ENCODE measurements at places on chromosomes 11 and 22.

GRCh38 chr11:28228196-28228895 lies 120.2 kb downstream of the METTL15 start:
- no peak for DNase-seq

DNA sequence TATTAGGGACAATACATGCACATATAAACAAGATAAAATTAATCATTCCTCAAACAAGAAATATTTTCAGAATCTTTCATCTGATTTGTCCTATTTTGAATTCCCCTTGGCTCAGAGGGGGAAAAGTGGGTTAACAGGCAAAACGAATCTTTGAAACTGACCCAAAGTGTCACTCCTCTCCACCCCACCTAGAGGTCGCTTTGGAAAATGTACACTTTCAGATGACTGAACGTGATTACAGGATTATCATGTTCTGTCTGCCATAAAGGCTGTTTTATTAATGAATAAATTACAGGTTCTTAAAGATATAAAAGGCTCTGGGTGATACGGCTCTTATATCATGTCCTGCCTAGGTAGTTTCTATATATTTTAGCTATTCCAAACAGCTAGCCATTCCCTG lies 1735.0 kb downstream of the LRRC4C start:
- no peak for DNase-seq

DNA sequence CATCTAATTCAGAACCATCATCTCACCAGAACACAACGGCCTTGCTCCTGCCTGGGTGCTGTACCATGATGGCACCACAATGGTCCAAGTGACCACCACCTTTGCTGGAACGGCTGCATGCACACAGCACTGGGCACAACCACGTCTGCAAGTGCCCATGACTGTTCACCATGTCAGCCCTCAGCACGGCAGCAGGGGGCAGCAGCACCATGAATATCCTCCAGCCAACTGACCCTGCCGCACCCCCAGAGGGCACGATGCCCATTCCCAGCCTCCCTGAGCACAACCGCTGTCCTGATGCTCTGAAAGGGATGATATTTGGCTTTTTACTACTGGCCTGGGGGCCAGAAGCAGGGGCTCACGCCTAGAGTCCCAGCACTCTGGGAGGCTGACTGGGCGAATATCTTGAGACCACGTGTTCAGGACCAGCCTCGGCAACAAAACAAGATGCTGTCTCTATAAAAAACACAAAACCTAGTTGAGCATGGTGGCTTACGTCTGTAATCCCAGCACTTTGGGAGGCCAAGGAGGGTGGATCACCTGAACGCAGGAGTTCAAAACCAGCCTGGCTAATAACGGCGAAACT lies 25.7 kb downstream of the DRD4 start:
- DNase-seq, result no peak

GRCh38 chr11:9530901-9531625 lies 42.4 kb upstream of the WEE1 start:
- DNase-seq, result no peak
